ENCODE measurements at places on chromosomes 2 and 18.

DNA sequence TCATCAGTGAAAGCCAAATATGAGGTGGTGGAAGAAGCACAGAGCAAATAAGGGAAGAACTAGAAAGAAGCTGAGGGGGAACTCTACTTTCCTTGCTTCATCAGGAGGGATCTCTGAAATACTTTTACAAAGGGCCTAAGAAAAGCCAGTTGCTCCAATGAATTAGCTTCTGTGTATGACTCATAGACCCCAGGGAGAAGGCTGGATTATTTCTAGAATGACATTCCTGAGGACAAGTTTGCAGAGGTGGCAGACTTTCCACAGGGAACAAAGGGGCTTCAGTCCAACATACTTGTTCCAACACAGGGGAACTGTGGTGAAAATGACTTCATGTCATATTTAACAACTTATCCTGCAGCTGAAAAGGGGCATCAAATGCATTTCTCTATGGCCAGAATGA, 29.0 kb downstream of the DOK1 start:
- no peak for DNase-seq

DNA sequence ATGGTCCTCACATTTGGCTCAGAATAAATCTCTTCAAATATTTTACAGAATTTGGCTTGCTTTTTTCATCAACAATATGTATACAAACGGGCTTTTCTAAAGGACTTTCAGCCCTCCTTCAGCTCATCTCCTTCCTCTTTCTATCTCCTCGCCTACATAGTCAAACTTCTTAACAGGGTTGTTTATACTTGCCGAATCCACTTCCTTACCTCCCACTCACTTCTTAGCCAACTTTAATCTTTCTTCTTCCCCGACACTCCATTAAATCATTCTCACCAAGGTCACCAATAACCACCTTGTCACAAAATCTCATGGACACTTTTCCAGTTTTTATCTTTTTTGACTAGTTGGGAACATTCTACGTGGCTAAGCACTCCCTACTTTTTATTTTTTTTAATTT, 325.2 kb downstream of the PLCL1 start:
- no peak for DNase-seq

DNA sequence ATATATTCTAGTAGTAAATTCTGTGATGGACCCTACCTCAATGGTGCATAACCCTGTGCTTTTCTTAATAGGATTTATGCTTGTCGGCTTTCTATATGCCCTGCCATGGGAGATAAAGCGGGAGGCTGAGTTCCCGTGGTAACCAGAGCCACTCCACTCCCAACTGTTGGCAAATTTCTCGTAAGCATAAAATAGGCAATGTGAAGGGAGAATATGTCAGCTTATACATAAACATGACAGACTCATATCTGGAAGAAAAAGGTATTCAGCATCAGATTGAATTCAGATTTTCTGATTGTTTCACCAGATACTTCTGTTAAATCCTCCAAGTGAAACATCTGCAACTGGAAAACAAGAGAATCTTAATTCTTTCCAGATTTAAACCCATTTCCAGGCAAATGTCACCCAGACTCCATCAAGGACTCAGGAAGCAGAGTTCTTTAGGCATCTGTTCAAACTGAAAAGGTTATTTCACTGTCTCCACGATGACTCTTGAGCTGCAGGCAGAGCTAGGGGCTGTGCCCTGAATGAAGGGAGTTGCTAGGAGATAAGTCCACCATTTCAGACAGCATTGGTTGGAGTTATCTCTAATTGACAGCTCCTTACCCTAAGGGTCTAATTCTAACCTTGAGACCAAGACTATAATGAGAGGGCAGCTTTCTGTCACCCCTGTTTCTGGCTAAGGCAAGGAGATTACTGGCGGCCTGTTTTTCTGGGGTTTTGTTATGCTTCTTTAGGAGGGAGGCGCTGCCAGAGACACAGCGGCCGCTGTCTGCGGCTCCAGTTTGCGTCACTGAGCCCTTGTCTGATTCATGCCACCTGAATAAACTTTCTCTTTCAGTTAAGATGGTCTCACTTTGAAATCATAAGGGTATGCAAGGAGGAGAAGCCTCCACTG, 381.3 kb downstream of the SOX11 start:
- DNase-seq, result no peak

DNA sequence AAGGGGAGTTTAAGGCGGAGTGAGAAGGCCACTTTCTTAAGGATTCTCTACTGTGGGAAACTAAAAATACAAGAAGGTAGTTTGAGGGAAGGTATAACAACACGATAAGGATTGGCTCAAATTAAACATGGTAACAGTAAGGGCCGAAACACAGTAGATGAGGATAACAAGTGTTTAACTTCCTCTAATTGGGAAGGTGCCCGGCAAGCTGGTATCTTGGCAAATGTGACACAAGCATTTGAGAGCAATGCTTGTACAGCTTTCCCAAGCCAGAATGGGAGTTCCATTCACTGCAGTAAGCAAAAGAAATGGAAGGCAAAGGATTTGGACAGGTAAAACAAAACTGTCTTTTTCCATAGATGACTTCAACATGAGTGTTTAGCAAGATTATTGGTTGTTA, 19.8 kb downstream of the USP40 start:
- DNase-seq, result no peak

- DNase-seq, result no peak
Observed at GRCh38 chr2:46335391-46336282, 38.4 kb downstream of the EPAS1 start.

DNA sequence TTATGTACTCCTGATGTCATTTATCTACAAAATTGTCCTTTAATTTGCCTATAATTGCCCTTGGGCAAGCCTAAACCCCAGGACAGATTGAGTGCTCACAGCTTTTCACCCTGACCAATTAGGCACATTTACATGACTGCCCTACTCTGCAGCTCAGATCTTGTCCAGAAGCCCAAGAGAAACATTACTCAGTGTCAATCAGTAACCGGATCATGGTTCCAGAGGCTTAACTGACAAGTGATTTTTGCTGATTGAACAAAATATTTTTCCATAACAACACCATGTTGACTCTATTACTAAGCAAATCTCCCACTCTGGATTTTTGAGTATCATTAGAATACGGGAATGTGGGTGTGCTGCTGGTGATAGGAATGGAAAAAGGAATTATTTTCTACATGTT, 465.4 kb upstream of the TNP1 start:
- DNase-seq, result no peak

GRCh38 chr18:57352271-57352701, at the start of gene ST8SIA3:
TSS of gene ST8SIA3 (plus strand) at chr18:57352557. CDS start at chr18:57352847, 290 bp downstream.
- no peak for DNase-seq

GRCh38 chr2:96485751-96486651, 19.2 kb downstream of the NEURL3 start:
- DNase-seq, result peak; percentile 89

DNA sequence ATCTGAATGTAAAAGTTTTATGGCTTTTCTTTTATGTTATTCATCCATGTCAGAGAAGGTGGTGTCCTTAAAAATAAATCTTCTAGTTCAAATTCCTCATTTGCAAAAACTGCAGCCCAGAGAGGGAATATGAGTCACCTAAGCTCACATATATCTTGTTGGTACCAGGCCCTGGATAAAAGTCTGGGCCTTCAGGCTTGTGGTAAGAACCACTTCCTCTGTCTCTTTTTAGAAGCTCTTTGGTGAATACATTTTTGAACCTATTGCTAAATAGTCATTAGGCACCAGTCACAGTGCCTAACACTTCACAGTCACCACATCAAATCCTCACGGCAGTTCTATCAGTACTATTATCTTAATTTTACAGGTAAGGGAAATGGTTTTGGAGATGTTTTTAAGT, 199.2 kb downstream of the KCNS3 start:
- no peak for DNase-seq

DNA sequence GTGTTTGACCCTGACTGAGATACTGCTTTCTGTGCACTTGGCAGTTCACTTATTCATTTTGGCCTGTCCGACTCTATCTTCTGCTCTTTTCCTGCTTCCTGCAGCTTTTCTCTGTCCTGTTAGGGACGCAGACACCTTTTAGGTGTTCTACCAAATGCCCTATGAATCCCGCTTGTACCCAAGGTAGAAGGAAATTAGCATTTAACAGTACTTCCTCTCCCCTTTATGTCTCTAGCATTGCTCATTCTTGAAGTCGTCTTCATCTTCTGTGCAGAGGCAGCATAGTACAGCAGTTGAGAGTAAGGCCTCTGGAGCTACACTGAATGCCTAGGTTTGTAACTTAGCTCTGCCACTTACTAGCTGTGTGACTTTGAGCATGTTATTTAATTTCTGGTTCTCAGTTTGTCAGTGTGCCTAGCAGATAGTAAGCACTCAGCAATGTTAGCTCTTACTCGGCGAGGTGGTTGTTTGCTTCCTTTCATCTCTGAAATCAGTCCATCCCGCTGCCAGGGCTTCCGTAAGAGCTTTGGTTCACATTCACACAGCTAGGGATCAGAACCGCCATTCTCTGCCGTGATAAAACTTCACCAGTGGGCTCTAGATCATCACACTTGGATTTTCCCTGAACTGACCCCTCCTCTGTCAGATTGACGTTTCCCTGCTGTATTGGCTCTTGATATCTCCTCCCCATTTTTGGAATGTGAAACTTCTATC, 1.4 kb downstream of the CCT7 start:
- DNase-seq, result no peak

GRCh38 chr2:217127744-217128143, 267.9 kb upstream of the TNP1 start:
- DNase-seq, result no peak

DNA sequence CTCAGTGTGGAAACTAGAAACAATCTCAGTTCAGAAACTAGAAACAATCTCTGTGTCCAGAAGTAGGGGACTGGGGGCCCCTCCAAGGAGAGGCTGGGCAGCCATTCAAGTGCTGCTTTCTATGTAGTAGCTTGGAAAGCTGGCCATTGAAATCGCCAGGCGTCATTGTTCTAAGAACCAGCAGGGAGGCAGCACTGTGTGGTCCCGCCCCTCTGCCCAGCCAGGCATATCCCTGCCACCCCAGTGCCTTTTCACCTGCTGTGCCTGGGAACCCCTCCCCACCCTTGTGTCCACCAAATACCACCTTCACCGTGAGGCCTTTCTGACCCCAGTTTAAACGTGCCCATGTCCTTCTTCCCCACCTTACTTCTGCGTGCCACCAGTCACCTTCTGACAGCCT, 221.6 kb downstream of the GBX2 start:
- DNase-seq, result no peak

DNA sequence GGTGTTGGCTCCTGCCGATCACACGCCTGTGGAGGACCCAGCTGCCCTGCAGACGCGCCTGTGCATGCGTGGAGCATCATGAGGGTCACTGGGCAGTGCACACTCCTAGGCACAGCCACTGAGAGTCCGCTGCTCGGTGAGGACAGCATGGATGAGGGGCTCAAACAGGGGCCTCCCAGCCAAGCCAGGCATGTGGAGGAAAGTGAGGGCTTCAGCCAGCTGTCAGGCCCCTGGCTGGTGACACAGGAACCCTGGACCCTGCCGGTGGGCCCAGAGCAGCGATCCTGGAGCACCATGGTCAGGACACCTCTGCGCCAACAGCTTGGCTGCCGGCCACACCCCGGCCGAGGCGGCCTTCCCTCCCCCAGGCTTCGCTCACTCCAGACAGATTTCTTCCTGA, 171.2 kb downstream of the RTP5 start:
- DNase-seq, result no peak

GRCh38 chr18:48876590-48876989, 74.2 kb downstream of the SMAD7 start:
- DNase-seq, result no peak

DNA sequence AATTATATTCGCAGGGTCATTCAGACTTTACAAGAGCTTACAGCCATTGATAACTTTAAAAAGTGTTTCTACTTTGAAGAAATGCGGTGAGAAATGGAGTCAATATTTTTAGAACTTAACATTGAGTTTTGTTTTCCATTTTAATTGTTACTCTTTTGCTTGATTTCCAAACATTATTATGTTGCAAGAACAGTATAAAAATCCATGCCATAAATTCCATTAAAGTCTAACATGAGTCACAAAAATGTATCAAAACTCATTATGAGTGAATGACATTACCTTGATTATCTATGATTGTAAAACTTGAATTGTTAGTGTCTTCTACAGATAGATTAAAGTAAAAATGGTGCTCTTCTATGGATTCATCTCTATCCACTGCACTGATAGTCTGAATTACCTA, 92.6 kb downstream of the CDH19 start:
- DNase-seq, result no peak

GRCh38 chr18:67451960-67452359, 64.6 kb downstream of the DSEL start:
- DNase-seq, result no peak

- no peak for DNase-seq
Observed at GRCh38 chr2:118982039-118982438, 40.0 kb downstream of the MARCO start.

GRCh38 chr2:7270011-7270431, 352.8 kb downstream of the RNF144A start:
- DNase-seq, result no peak

- DNase-seq, result no peak
Observed at GRCh38 chr18:31204833-31205232, 42.2 kb upstream of the DSC1 start.

- DNase-seq, result no peak
Observed at GRCh38 chr2:95301876-95302641, 4.9 kb downstream of the KCNIP3 start.

DNA sequence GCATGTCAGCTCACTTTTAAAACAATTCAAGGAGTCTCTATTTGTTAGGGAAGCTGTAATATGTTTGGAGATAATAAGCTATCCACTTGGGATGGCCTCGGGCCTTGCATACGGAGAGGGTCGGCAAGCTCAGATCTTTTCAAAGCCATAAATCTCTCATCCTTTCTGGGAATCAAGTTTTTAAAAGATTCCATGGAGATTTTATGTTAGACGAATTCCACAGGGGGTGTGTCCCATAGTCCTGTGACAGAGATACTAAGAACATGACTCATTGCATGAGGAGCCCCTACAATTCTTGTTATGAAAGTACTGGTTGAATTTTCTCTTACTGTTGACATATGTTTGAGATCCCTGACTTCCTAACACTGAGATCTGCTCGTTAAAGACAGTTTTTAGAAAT, 108.7 kb downstream of the FEZ2 start:
- DNase-seq, result no peak

DNA sequence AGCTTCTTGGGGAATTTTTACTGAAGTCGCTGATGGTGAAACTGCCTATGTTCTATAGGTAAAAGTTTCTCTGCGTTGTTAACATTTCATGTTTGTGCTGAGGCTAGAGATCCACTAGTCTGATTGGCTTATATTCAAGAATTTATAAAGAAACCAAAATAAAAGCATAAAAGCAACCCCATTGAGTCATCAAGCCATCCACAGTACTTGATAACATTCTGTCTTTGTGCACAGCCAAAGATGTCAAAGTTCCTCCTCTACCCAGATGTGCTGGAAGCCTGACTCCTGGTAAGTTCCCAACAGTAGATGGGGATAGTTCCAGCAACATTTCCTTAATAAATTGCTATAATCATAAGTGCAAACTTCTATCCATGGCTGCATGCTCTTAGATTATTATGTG, 107.8 kb downstream of the TANC1 start:
- no peak for DNase-seq

Measured in activated CD4-positive, alpha-beta T cell treated with anti-CD3 and anti-CD28 coated beads for 1 hour (primary cell).